OCI-M1 (cell line): ENCODE measurements at places on chromosomes 12 and 14.

GRCh38 chr12:50746431-50746830, 17.5 kb upstream of the ATF1 start:
- no peak for DNase-seq

GRCh38 chr12:105273601-105274000, 37.6 kb upstream of the APPL2 start:
- DNase-seq, result no peak

DNA sequence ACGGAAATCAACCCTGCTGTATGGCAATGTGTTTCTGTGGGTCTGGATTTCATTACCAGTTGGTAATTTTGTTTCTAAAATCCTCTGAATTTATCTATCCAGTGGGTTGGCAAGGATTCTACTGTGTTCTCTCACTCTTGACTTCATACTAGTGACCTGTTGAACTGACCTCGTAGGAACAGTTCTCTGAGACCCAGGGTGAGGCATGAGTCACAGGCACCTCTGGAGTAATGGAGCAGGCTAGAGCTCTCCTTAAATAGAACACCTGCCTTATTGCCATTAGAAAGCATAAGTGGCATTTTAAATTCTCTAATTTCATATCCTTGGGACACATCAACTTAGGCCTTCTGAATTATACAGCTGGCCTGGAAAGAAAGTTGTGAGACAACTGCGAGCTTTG, 258.3 kb upstream of the NAV3 start:
- DNase-seq, result no peak

- DNase-seq, result peak; percentile 67
Observed at GRCh38 chr14:93375673-93376156, 28.7 kb downstream of the COX8C start.

DNA sequence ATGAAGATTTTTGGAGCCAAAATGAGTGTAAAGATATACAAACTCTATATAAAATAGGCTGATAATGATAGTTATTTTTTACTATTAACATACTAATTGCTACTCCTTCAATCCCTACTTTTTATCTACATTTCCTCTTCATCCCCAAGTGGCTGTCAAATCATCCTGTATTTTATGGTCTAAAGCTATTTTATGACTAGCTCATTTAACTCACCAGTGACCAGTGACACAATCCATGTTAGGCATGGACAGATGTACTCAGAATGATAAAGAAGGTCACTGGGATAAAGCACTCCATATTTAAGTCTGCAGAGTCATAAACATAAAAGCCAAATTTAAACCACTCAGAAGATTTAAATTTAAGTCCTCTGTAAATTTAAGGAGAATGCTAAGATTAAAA, 183.0 kb downstream of the MED13L start:
- peak; percentile 29 for DNase-seq

GRCh38 chr14:68082698-68083291, 263.2 kb downstream of the RAD51B start:
- no peak for DNase-seq

DNA sequence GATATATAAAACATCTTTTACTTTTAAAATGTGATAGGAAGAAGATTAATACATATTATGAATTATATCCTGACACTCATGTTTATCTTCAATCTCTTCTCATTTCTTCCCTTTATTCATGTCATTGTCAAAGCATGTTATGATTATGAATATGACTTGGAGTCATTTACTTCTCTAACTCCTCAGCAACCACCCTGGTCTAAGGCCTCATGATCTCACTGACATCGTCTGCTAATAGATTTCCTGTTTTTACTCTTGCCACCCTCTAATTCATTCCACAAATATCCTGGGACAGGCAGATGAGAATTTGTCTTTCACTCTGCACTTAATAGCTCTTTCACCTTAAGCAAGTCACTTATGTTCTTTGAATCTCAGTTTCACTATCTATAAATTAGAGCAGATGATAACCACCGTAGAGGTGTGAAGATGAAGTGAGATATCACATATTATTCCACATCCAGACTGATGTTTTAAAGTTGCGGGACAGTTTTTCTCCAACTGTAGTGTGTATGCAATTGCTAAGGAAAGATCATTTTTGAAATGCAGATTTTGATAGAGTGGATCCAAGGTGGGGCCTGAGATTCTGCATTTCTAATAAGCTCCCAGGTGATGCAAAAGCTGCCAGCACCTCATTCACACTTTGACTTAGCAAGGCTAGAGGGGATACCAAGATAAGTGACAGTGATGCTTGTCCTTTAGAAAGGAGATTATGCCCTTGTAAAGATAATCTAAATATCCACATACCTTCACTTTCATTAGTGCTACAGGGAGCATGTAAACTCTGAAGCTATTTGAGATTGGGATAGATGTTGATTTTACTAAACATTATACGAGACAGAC, 3.3 kb upstream of the IAPP start:
- no peak for DNase-seq

- DNase-seq, result peak; percentile 31
Observed at GRCh38 chr14:92441751-92442504, 71.7 kb upstream of the RIN3 start.

DNA sequence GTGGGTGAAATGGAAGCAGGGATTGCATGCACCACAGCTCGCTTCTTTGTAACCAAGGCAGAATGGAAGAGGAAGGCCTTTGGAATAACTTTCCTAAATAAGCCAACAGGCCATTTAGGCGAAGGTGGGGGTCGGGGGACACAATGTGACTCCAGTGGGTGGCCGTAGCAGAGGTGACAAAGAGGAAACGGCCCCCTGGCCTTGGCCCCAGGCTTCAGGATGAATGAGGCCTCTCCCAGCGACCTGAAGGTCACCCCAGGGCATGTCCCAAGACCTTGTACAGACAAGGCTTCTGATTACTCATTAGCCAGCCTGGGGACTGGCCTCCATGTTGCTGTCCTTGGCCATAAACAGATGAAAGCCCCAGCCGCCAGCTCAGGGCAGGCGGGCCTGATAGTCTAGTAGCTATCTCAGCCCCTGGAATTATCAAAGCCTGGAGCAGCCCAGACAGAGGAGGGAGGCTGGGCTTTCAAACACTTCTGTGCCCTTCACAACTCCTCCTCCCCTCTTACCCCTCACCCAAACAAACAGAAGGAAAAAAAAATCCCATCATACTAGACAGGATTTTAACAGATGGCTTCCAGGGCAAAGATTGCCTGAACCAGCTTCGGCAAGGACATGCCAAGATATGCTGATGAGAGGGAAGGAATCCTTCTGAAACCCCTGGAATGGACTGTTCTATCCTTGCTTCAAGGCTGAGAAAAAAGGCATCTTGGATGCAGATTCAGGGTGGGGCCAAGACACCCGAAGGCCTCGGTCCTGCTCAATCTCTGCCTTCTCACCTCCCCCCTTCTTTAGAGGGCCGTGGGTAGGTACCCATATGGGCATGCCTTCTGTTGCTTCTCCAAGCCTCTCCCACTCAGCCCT, 142.3 kb upstream of the PARP11 start:
- DNase-seq, result no peak

GRCh38 chr14:89209558-89209957, 207.5 kb downstream of the FOXN3 start:
- no peak for DNase-seq

DNA sequence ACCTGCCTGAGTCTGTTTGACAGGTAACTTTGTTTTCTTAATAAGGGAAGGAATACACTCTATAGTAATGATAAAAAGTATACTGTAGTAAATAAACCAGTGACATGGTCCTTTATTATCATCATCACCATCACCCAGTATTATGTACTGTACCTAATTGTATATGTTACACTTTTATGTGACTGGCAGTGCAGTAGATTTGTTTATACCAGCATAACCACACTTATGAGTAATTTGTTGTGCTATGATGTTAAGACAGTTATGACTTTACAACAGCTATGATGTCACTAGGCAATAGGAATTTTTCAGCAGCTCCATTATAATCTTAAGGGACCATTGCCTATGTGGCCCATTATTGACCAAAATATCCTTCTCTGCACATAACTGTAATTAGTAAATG, 155.0 kb downstream of the NUBPL start:
- DNase-seq, result no peak

DNA sequence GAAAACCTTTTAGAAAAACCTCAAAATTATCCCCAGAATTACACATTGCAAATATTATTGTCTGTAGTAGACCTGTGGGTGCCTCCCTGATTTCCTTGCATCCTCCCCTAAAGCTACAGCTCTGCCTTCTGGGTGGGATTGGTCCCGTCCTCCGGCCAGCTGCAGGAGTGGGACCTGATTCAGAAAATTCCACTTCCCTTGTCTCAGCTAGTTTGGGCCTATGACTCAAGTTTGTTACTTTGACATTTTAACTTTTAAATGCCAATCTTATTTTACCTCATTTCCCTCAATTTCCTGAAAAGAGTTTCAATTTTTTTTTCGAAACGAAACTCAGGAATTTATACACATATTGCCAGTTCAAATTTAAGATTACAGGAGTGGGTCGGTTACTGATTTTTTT, 13.2 kb upstream of the SLC41A2 start:
- DNase-seq, result no peak

DNA sequence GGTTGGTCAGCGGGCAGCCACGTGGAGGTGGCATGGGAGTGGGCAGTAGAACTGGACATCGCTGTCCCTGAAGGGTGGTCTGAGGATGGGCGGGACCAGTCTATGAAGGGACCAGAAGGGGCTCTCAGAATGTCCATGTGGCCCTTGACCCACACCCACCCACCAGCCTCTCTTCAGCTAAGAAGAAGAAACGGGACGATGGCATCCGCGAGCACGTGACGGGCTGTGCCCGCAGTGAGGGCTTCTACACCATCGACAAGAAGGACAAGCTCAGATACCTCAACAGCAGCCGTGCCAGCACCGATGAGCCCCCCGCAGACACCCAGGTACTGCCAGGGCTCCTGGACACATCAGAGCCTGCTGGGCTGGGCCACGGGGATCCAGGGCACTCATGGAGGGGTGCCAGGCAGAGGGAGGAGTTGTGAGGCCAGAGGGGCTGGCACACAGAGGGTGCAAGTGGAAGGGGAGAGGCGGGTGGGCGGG, 21.3 kb downstream of the SETD1B start:
- no peak for DNase-seq

DNA sequence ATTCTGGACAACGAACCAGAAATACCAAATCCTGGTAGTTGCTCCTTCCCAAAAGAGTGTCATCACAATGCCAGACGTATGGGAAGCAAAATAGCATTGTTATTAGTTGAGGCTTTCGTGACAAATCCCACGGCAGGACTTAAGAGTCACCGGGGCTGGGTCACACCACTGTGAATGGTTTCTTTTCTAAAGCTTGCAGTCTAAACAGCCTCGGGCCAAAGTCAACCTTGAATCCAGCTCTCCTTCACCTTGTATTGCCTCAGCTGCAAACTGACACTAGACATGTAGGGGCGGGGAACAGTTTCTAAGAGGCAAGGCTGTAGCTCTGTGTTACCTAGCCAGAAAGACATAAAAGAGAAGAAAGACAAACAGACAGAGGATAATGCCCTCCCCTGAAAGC, 734.8 kb downstream of the MED13L start:
- DNase-seq, result no peak

- DNase-seq, result no peak
Observed at GRCh38 chr14:62734831-62735230, 310.4 kb downstream of the KCNH5 start.

DNA sequence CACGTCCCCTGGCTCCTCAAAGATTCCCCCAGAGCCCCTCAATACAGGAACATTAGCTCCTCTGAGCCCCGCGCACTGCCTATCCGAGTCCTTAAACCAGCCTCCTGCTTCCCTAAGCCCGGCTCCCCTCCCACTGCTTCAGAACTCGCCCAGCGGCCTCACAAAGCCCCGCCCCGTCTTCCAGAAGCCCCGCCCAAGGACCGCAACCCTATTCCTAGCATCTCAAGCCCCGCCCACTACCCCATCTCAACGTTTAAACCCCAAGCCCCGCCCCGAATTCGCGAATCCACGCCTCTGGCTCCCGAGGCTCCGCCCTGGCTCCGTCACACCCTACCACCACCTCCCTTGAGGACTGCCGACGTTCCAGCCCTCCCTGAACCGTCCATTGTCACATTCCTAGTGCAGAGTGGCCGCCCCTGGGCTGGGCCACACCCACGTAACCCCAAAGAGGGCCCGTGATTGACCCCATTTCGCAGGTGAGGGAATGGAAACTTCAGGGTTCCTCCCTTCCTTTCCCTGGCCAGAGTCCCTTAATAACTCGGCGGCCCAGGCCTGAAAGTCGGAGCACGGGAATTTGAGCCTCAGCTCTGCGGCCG, 646 bp upstream of the CORO1C start:
- peak; percentile 98 for DNase-seq

- DNase-seq, result no peak
Observed at GRCh38 chr12:98674841-98675240, 29.8 kb downstream of the APAF1 start.

DNA sequence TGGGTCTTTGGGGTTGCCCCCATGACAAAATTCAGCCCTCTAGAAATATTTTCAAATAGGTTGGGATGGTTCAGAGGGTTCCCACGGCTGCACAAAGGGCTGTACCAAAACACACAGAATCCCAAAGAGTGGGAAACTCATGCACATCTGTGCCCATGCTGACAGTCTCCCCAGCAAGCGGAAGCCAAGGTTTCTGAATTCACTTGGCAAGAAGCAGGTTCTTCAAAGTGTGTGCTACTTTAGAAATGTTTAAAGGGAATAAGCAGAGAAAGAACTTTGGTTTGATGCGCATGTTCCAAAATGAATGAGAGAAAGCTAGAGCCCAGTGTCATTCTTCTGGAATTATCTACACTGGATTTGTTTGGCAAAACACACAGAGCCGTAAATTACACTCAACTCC, 46.7 kb downstream of the FOXN3 start:
- no peak for DNase-seq

DNA sequence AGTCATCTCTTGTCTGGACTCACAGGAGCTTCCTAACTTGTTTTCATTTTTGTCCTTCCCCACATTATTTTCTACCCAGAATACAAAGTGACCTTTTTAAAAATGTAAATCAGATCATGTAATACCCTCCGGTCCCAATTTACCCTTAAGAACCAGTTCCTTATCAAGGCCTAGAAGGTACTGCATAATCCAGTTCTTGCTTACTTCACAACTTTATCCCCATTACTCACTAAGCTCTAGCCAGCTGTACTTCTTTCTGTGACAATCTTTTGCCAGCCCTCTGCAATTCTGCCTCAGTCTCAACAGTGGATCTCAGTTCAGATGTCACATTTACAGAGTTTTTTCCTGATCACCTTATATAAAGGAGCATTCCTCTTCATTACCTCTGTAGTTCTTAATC, 11.6 kb downstream of the RAP1B start:
- no peak for DNase-seq

GRCh38 chr12:47735649-47736048, 10.4 kb upstream of the ENDOU start:
- no peak for DNase-seq

DNA sequence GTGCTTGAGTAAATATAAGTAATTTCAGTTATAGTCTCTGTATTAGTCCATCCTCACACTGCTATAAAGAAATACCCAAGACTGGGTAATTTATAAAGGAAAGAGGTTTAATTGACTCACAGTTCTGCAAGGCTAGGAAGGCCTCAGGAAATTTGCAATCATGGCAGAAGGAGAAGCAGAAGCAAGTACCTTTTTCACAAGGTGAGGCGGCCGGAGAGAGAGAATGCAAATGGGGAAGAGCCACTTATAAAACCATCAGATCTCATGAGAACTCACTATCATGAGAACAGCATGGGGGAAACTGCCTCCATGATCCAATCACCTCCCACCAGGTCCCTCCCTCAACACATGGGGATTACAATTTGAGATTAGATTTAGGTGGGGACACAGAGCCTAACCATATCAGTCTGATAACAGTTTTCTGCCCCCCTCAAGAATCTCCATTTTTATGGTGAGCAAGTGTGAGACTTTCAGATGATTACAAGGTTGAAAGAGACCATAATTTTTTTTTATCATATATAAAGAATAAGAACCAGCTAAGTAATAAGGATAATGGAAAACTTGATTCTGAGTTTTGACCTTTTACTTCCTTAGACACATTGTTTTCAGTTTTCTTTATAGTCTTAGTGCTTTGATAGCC, 35.6 kb downstream of the LEMD3 start:
- DNase-seq, result peak; percentile 28
